ENCODE measurements at places on chromosomes 6 and 20. TPM values are rescaled to one million over a fixed set of nuclear protein-coding genes. Genes with fewer than 3 reads are reported as not detected.

- peaks cover 33% of the 10 kb centered on the region for H3K4me1 ChIP-seq
- no peak overlapping the region for H3K4me3 ChIP-seq
- H3K27ac ChIP-seq: peak overlapping the region; percentile 49
- DNase-seq: peak; percentile 21
- H3K27me3 ChIP-seq: no peaks in the 10 kb centered on the region
- H3K36me3 ChIP-seq: no peaks in the 10 kb centered on the region
These were observed 8.1 kb downstream of the NEDD9 start for GRCh38 chr6:11224252-11224965.

DNA sequence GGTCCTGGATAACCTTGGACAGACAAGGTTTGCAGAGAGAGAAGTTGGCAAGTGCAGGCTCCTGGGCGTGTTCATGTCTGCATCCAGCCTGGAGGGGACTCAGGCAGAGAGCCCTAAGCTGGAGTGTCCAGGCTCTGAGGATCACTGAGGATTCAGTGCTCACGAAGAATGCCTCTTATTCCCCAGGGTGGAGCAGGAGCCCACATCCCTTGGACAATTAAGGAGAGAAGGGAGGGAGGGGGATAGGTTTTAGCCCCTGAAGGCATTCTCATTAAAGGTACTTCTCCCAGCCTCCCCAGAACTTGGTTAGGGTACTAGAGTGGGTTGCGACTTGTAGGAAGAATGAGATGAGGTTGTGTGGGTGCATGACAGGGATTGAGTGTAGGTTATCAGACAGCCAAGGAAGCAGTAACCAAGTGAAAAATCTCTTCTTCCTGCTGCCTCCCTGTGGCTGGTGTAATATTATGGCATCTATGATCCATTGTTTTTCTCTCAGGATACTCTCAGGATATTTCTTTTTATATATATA, 680 bp downstream of the HLA-DPB1 start:
- no peaks in the 10 kb centered on the region for H3K36me3 ChIP-seq
- H3K4me3 ChIP-seq: peak overlapping the region; percentile 84
- H3K27me3 ChIP-seq: no peaks in the 10 kb centered on the region
- H3K27ac ChIP-seq: peak overlapping the region; percentile 87
- no peak for DNase-seq

DNA sequence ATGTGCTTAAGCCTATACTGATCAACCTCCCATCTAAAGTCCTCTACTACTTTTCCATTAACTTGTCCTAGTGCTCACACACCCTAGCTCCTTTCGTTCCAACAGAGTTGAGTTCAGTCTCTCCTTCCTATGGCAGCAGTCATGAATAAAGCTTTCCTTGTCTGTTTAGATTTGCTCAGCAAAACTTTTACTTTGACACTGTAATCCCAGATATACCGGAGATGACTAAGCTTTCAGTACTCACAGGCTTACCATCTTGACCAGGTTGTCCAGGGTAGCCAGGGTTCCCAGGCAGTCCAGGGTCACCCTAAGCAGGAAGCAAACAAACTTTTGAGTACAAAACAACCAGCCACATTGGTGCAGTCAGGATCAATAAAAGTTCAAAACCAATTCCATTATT, 90.7 kb downstream of the COL21A1 start:
- no peaks in the 10 kb centered on the region for H3K27me3 ChIP-seq
- no peaks in the 10 kb centered on the region for H3K4me1 ChIP-seq
- DNase-seq: no peak
- no peak overlapping the region for H3K27ac ChIP-seq
- H3K36me3 ChIP-seq: no peaks in the 10 kb centered on the region
- H3K4me3 ChIP-seq: no peak overlapping the region

DNA sequence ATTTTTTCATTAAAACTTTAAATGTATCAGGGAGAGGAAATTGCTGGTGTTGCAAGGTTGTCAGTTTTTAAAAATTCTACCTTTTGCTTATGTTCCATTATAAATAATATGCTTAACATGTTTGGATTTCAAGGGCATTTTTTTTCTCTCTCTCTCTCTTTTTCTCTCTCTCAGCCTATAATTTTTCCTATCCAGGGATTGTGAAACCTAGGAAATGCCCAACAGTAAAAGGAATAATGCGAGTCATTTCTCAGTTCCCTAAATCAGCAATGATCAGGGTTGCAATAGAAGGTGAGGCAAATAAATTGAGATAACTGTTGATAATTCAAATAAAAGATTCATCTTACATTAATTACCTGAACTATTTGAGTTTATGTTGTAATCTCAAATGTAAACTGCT, 53.2 kb upstream of the IFNGR1 start:
- H3K4me3 ChIP-seq: no peak overlapping the region
- H3K36me3 ChIP-seq: no peaks in the 10 kb centered on the region
- DNase-seq: no peak
- no peaks in the 10 kb centered on the region for H3K27me3 ChIP-seq
- no peak overlapping the region for H3K27ac ChIP-seq
- no peaks in the 10 kb centered on the region for H3K4me1 ChIP-seq

- H3K4me1 ChIP-seq: peaks cover 22% of the 10 kb centered on the region
- DNase-seq: no peak
- H3K4me3 ChIP-seq: no peak overlapping the region
- no peaks in the 10 kb centered on the region for H3K36me3 ChIP-seq
- H3K27me3 ChIP-seq: no peaks in the 10 kb centered on the region
These were observed 5.7 kb upstream of the USP49 start for GRCh38 chr6:41900861-41901260.

DNA sequence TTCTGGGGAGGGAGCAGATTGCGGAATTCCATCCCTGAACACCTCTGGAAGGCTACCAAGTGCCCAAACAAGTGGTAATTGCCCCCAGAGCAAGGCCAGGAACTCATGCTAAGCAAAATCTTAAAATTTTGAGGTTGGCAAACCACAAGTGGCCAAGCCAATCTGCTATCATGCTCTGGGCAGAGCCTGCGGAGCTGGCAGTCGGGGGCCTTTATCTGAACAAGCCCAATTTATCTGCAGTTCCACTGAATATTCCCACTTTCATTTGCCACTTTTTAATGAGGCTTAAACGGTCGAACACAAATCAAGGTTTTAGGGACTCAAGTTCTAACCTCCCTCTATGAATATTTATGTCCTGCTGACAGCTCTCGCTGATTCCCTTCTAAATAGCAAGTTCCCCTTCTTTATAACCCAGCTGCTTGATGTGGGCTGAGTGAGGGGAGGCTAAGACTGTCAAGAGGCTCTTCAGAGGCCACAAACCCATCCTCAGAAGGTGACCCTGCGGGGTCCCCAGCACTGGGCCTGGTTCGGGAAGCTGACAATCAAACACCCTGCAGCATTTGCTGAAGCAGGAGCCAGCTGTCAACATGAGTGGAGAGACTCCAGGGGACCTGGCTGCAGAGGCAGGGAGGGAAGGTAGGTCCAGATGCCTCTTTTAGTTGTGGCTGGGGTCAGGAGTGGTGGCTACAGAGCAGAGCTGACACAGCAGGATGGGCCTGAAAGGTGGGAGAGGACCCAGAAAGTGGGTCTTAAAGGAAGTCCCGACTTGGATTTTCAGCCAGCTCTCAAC, 11.9 kb downstream of the CCDC167 start:
- peaks cover 12% of the 10 kb centered on the region for H3K36me3 ChIP-seq
- no peak overlapping the region for H3K4me3 ChIP-seq
- no peaks in the 10 kb centered on the region for H3K27me3 ChIP-seq
- no peak for DNase-seq
- H3K27ac ChIP-seq: no peak overlapping the region

DNA sequence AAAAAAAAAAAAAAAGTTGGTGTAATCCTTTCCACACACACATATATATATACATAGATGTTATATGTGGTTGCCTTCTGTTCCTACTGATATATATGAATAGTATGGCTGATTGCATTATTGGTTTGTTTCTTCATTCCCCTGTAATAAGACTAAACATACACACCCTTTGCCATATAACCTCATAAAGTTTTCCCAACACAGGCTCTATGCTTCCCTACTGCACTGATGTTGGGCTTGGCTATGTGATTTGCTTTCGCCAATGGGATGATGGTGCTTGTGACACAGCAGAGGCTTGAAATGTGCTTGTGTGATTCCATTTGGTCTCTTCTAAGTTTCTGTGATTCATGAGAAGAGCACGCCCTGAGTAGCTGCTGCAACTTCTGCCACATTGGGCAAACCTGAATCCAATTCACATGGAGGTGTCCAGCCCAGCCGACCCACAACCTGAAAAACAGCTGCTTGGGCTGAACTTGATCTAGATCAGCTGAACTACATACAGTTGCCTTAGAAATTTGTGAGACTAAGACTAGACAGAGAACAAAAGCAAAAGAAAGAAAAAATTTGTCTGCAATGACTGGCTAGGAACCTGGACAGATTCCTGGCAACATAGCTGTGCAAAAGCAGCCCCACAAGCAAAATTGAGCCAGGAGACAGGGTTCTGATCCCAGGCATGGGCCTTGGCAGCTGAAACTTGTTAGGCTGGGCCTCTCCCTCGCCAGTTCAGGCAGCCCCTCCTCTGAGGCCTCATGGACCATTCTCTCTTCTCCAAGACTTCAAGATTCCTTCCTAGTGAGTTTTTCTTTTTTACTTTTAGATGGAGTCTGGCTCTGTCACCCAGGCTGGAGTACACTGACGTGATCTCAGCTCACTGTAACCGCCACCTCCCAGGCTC, 13.4 kb upstream of the TBC1D20 start:
- no peak overlapping the region for H3K4me3 ChIP-seq
- DNase-seq: no peak
- no peaks in the 10 kb centered on the region for H3K27me3 ChIP-seq
- H3K4me1 ChIP-seq: no peaks in the 10 kb centered on the region
- H3K36me3 ChIP-seq: no peaks in the 10 kb centered on the region
- H3K27ac ChIP-seq: no peak overlapping the region

DNA sequence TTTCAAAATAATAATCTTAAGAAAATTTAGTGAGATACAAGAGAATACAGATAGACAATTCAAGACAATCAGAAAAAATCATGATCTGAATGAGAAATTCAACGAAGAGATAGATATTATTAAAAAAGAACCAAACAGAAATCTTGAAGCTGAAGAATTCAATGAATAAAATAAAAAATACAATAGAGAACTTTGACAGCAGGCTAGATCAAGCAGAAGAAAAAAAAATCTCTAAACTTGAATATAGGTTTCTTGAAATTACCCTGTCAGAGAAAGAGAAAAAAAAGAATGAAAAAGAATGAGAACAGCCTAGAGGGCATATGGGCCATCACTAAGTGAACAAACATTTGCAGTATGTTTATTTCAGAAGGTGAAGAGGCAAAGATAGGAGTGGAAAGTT, 39.0 kb downstream of the IL22RA2 start:
- no peaks in the 10 kb centered on the region for H3K27me3 ChIP-seq
- H3K36me3 ChIP-seq: no peaks in the 10 kb centered on the region
- no peak for DNase-seq
- no peak overlapping the region for H3K27ac ChIP-seq
- no peak overlapping the region for H3K4me3 ChIP-seq

GRCh38 chr20:32911355-32911754, 52.6 kb downstream of the EFCAB8 start:
- H3K4me1 ChIP-seq: peaks cover 3% of the 10 kb centered on the region
- H3K4me3 ChIP-seq: no peak overlapping the region
- no peak overlapping the region for H3K27ac ChIP-seq
- H3K36me3 ChIP-seq: no peaks in the 10 kb centered on the region
- H3K27me3 ChIP-seq: no peaks in the 10 kb centered on the region

GRCh38 chr6:26576407-26576843, 20.3 kb upstream of the ABT1 start:
- H3K36me3 ChIP-seq: no peaks in the 10 kb centered on the region
- H3K27me3 ChIP-seq: no peaks in the 10 kb centered on the region
- H3K27ac ChIP-seq: peak overlapping the region; percentile 41

- H3K4me3 ChIP-seq: no peak overlapping the region
- H3K4me1 ChIP-seq: peaks cover 19% of the 10 kb centered on the region
- H3K27ac ChIP-seq: no peak overlapping the region
- DNase-seq: no peak
- peaks cover 40% of the 10 kb centered on the region for H3K27me3 ChIP-seq
- no peaks in the 10 kb centered on the region for H3K36me3 ChIP-seq
These were observed 5.6 kb downstream of the SOX4 start for GRCh38 chr6:21599051-21599696.

- H3K4me3 ChIP-seq: no peak overlapping the region
- DNase-seq: no peak
- no peaks in the 10 kb centered on the region for H3K4me1 ChIP-seq
- H3K27me3 ChIP-seq: no peaks in the 10 kb centered on the region
- H3K36me3 ChIP-seq: no peaks in the 10 kb centered on the region
- no peak overlapping the region for H3K27ac ChIP-seq
These were observed 264.6 kb upstream of the CDYL start for GRCh38 chr6:4511641-4512020.

The ZBTB46 gene
- total RNA-seq: 0.31 TPM

The F13A1 gene
- total RNA-seq: 0.42 TPM

The STMND1 gene
- total RNA-seq: not detected

The NFATC2 gene
- 64.4 TPM for total RNA-seq

The PDYN gene
- total RNA-seq: not detected

All from CD8-positive, alpha-beta memory T cell (primary cell).